ENCODE measurements at places on chromosomes 1 and 21.

DNA sequence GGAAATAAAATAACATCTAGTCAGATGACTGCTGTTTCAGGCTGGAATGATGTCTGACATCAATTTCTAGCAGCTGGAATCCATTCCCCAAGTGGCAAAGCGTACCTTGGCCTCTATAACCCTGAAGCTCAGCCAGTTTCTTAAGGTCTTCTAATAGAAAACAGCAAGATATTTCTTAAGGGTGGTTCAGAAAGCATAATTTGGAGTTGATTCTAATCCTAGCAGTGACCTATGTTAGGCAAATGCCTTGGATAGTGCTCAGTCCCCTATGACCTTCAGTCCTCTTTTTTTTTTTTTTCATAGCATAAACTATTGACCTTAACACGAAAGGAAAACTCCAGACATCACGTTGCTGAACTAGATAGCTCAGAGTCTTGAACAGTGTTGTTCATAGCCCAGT lies 56.5 kb downstream of the LAMC2 start:
- no peak for DNase-seq

DNA sequence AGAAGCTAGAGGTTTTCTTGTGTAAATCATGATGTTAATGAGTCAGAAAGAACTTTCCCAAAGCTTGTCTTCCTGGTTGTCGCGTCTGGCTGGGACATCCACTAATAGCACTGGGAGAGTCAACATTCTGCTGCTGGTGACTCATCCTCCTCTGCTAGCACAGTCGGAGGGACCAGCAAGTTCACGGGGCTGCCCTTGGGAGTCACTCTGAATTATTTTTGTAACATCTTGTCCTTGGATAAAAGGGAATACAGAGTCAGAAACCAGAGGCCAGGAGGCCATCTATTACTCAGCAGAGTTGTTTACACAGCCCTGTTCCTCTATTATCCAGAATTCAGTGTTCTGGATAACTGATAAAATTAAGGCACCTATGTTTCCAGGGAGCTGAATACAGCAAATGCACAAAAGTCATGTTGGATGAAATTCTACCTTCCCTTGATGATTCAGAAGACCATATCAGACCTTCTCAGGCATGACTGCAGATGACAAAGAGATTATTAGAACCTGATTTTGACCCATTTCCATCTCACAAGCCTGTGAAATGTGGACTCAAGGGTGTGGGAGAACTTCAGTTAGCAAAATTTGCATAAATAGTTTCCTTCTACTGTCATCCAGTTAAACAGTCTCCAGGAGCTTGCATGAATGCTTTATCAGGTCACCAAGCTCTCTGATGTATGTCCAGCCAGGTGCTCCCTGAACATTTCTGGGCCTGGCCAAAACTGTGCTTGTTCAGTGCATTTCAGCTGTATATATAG lies 68.1 kb downstream of the JAK1 start:
- peak; percentile 46 for DNase-seq

- DNase-seq: no peak
Observed at GRCh38 chr1:60894130-60894529, 188.2 kb upstream of the NFIA start.

DNA sequence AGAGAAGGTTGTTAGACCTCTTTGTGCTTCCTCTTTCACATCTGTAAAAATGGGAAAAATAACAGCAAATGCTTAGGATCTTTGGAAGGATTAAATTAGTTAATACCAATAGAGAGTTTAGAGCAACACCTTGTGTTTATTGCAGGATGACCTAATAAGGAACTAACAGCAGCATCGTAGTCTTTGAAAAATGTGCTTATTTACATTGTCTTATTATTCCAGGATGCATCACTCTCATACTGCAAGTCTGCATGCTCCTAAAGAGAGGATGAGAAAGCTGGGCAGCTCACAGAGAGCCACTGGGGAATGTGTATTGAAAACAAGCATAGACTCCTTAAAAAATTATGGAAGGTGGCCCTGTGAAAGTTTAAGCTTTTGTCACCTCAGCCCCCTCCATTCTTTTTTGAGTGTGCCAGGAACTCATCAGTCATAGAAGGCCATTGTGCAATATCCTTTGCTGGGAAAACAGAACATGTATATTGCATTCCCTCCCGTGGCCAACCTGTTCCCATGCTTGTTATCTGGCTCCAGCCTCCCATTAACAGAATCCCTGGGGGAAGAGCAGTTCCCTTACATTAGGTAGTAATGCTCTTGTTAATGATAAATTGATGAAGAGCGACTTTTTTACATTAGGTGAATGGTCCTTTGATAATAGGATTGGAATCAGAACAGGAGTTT lies 180.7 kb downstream of the ZNF326 start:
- no peak for DNase-seq

- DNase-seq: no peak
Observed at GRCh38 chr1:160134791-160135572, 16.4 kb upstream of the ATP1A4 start.

DNA sequence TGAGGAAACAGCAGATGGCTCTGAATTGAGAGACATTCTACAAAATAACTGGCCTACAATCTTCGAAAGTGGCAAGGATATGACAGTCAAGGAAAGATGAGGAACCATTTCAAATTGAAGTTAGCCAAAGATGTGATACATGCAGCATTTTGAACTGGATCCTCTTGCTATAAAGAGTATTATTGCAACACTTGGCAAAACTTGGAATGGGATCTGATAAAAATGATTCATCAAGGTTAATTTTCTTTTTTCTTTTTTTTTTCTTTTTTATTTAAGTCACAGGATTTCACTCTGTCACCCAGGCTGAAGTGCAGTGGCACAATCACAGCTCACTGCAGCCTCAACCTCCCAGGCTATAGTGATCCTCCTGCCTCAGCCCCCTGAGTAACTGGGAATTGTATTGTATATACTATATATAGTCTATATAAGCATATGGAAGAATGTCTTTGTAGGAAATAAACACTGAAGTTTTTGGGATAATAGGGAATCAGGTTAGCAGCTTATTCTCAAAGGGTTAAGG lies 49.8 kb upstream of the GJA8 start:
- DNase-seq: no peak

DNA sequence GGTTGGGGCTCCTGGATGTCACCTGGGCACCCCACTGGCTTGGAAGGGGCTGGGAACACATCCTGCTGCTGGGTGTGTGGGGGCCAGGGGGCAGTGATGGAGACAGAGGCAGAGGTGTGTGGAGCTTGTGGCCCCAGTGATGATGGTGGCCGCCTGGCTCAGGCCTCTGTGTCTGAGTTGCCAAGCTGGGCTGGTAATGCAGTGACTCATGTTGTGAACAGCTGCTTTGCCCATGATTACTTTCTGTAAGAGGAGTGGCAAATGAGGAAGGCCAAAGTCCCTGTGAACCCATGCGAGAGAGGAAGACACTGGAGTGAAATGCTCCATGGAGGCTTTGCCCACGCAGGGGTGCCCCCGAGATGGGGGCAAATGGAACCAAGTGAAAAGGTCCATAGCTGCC lies 86.8 kb downstream of the KCNJ6 start:
- DNase-seq: no peak

DNA sequence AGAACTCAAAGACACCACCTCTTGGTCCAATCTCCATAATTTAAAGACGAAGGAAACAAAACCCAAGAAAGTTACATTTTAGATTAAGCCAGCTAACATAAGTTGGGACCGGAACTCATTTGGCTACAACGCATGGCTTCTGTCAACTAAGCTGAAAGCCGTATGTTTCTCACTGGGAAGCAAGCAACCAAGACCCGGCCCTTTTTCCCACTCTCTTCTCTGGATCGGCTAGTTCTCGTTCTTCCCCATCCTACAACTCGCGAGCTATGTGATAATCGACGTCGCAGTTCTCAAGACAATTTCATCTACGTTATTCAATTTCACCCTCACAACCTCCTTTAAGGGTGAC lies 601 bp downstream of the CCT8 start:
- no peak for DNase-seq

GRCh38 chr1:11134251-11134897 lies 34.7 kb upstream of the EXOSC10 start:
- no peak for DNase-seq

GRCh38 chr1:159867664-159868026 lies 5.2 kb upstream of the VSIG8 start:
- no peak for DNase-seq

GRCh38 chr1:26375081-26375480 lies 2.5 kb upstream of the ZNF683 start:
- DNase-seq: no peak

DNA sequence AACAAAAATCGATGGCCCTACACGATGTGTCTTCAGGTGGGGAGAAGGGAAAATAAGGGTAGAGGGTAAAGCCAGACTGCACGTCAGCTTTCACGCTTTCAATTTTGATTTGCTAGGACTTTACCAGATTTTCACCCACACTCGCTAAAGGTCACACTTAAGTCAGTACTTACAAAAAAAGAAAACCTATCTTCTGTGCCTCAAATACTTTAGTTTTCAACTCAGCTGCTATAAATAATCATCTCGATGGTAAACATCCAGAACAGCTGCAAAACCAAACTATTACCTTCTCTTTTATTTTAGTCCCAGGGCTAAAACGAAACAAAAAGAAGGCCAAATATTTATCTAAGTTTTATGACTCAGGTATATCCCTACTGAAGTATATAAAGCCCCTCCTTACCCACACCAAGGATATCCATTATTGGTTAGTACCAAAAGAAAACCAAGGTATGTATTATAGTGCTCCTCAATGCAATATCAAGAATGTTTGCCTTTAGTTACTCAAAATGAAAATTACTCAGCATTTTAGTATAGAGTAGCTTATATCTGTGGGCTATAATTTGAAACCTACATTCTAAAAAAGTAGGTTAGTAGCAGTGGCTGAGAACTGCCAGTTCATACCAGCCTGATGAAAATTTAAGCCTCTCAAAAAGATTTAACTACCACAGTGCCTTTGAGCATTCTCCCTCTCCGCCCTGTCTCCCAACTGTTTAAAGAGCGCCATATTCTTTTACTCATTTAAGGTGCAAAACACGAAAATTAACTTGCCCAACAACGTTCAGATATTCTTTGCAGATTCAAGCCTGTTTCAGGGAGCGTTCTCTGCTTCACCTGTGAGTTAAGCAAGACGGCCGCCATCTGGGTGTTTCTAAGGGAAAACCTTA lies 1.5 kb downstream of the CSDE1 start:
- no peak for DNase-seq
